Smooth muscle cell of trachea (primary cell): ENCODE measurements at places on chromosomes 1 and 21. TPM values are rescaled to one million over a fixed set of nuclear protein-coding genes. Genes with fewer than 3 reads are reported as not detected.

The DYNLT5 gene
- total RNA-seq, result 0.33 and 1.6 TPM in 2 replicates

The PLCH2 gene
- under 0.01 and 0.15 TPM in 2 replicates for total RNA-seq

The RHOU gene
- total RNA-seq, result 0.73 and 0.99 TPM in 2 replicates

The C1orf53 gene
- 2.2 and 3.5 TPM in 2 replicates for total RNA-seq

The HSF2BP gene
- total RNA-seq, result 1.2 and 1.6 TPM in 2 replicates

The CRNN gene
- total RNA-seq, result not detected in 2 replicates

The GJB5 gene
- 0.15 TPM in 1 of 2 replicates, not detected in the other for total RNA-seq

The MCOLN3 gene
- 5.8 and 6.1 TPM in 2 replicates for total RNA-seq

The RCSD1 gene
- 0.17 and 0.87 TPM in 2 replicates for total RNA-seq

The SELL gene
- total RNA-seq, result 0.15 and 0.50 TPM in 2 replicates

The KRTAP13-2 gene
- total RNA-seq, result not detected in 2 replicates

The A3GALT2 gene
- 0.44 TPM in 1 of 2 replicates, not detected in the other for total RNA-seq

The ZNF648 gene
- not detected in 2 replicates for total RNA-seq

The BSND gene
- total RNA-seq, result not detected in 2 replicates

The CRB1 gene
- 0.15 and 0.33 TPM in 2 replicates for total RNA-seq

The KRTAP19-3 gene
- total RNA-seq, result not detected in 2 replicates

The SH2D5 gene
- total RNA-seq, result 4.2 and 6.3 TPM in 2 replicates

The F5 gene
- under 0.01 TPM in 1 of 2 replicates, not detected in the other for total RNA-seq

The ABCG1 gene
- 4.1 and 4.5 TPM in 2 replicates for total RNA-seq

The CTSS gene
- total RNA-seq, result 2.3 and 6.1 TPM in 2 replicates

The ZNF695 gene
- 1.7 and 2.0 TPM in 2 replicates for total RNA-seq

The TEKT2 gene
- 0.15 and 0.33 TPM in 2 replicates for total RNA-seq

The AMY2A gene
- total RNA-seq, result not detected in 2 replicates

The PRR9 gene
- not detected in 2 replicates for total RNA-seq

The NBPF20 gene
- total RNA-seq, result 3.3 and 4.7 TPM in 2 replicates

The B3GALT2 gene
- 0.15 and 0.17 TPM in 2 replicates for total RNA-seq

The SOAT1 gene
- 47.0 and 47.8 TPM in 2 replicates for total RNA-seq
